Activated naive CD8-positive, alpha-beta T cell treated with anti-CD3 and anti-CD28 coated beads, Interleukin-2, amount 10 ng/mL, durations not matched to agents 7 days and 5 days (primary cell): ENCODE measurements at places on chromosomes 7 and 10. TPM values are rescaled to one million over a fixed set of nuclear protein-coding genes. Genes with fewer than 3 reads are reported as not detected.

DNA sequence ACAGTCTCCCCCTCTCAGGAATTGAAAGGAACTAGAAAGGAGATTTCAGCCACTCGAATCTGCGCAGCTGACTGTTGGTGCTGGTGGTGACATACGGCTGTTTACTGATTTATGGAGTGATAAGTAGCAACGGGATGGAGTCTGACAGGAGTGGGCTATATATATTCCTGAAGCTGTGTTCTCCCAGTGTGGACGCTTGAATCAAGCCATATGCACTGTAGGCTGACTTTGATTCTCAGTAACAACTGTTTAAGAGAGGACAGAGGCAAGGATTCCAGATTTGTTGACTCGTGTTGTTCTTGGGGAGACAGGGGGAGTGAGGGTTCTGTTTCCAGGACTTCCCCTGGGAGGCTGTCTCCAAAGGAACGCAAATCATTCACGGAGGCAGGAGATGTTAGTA, 260.1 kb upstream of the AUTS2 start:
- H3K4me3 ChIP-seq: no peak overlapping the region
- H3K27me3 ChIP-seq: no peaks in the 10 kb centered on the region
- H3K27ac ChIP-seq: no peak overlapping the region
- no peaks in the 10 kb centered on the region for H3K36me3 ChIP-seq
- no peak for DNase-seq
- H3K4me1 ChIP-seq: no peaks in the 10 kb centered on the region

- H3K4me3 ChIP-seq: no peak overlapping the region
- no peaks in the 10 kb centered on the region for H3K36me3 ChIP-seq
- H3K27me3 ChIP-seq: peaks cover 3% of the 10 kb centered on the region
- no peak for DNase-seq
- peaks cover 17% of the 10 kb centered on the region for H3K4me1 ChIP-seq
Measured at GRCh38 chr10:11517150-11517549, 94.3 kb downstream of the USP6NL start.

DNA sequence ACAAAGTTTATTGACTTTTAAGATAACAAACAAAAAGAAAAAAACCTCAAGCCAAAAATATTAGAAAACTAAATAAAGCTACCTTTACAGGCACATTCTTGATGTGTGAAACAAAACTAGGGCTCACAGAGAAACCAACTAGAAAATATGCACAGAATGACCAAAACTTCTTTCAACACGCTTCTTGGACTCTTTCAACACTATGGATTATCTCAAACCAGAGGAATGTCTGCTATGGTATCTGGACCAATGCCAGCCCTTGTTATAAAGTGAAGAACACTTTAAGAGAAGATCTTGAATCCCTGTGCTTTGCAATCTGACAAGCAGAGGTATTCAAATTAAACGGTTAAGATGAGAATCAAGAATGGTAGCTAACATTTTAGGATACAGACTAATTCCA, 76.6 kb downstream of the DNAJC1 start:
- H3K36me3 ChIP-seq: peaks cover 6% of the 10 kb centered on the region
- no peak overlapping the region for H3K27ac ChIP-seq
- no peaks in the 10 kb centered on the region for H3K27me3 ChIP-seq
- no peak for DNase-seq

ARHGEF35 gene
- 2.5 TPM for total RNA-seq

DNA sequence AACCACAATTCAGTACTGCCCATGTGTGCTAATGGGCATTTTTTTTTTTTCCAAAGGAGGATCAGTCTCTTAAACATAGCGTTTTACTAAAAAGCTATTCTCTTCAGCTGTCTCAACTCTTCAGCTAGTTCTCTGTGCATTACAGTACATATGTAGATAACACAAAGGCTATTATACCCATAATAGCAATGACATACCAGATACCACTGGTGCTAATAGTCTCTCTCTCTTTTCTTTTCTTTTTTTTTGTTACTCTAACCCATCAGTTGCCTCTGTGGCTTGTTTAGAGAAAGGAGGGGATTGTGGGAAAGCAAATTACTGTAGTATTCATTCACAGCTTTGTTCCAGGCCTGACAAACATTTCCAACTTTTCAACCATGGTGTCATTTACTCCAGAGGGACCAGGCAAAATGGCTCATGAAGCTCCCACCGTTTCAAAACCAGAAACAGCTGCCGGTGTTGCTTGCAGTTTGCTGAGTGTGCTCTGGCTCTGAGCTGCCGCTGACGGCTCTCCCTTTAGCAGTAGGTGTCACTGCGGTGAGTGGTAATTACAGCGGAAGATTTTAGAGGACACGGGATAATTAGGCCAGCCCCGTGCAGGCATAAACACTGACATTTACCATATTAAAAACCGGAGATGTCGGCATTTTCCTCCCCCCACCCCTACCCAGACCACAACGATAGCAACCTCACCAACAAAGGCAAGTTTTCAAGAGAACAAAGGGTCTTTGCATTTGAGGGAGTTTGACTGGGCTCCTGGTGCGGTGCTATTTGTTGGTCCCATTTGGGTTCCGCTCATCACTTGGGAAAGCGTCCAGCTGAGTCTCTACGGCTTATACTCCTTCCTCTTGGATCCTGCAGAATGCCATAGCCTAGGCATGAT, 1005.5 kb downstream of the KCNMA1 start:
- no peak overlapping the region for H3K27ac ChIP-seq
- H3K36me3 ChIP-seq: no peaks in the 10 kb centered on the region
- H3K4me3 ChIP-seq: no peak overlapping the region
- no peaks in the 10 kb centered on the region for H3K4me1 ChIP-seq
- DNase-seq: no peak
- H3K27me3 ChIP-seq: peaks cover 3% of the 10 kb centered on the region

DNA sequence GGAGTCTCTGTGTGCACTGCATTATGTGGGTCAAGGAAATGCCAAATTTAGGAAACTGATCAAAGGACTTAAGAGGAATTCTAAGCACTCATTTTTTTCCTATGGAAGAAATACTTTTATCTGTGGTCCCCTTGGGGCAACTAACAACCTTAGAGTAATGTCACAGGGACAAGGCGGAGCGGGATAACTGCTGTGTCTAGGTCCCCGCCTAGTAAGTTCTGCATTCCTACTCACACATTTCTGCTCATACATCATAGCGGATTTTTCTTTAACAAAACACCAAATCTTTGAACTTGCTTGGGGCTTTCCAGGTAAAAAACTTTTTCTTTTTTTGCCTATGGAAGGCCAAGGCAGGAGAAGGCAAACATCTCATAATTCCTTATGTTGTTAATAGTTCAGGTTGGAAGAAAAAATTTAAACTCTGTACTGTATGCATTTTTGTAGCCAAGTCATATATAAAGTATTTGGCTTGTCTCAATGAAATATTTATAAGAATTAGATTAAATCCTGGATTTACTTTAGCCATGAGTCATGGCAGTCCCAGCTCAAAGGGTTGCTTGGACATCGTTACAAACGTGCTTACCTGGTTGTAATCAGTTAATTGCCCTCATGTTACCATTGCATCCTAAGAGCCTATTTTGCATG, 285.0 kb downstream of the PHTF2 start:
- no peaks in the 10 kb centered on the region for H3K36me3 ChIP-seq
- no peak for DNase-seq
- no peak overlapping the region for H3K4me3 ChIP-seq
- peaks cover 9% of the 10 kb centered on the region for H3K27me3 ChIP-seq
- H3K27ac ChIP-seq: no peak overlapping the region

ZFAND2A gene
- 31.3 TPM for total RNA-seq
